ENCODE measurements at places on chromosomes 2 and 18.

- DNase-seq, result no peak
These were observed 1218.8 kb upstream of the LRRTM1 start for GRCh38 chr2:81523344-81523743.

DNA sequence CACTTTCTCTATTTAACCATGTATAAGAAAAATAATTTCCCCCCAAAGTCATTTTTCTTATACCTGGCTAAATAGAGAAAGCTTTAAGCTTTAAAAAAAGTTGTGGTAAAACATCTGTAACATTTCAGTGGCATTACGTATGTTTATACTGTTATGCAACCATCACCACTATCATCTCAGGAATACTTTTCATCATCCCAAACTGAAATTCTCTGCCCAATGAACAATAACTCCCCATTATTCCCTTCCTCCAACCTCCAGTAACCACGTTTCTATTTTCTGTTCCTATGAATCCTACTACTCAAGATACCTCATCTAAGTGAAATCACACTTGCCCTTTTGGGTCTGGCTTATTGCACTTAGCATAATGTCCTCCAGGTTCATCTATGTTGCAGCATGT, 1.7 kb upstream of the SLC3A1 start:
- no peak for DNase-seq

GRCh38 chr2:163990541-163990940, 254.7 kb upstream of the FIGN start:
- no peak for DNase-seq

GRCh38 chr2:21025690-21026478, 18.0 kb downstream of the APOB start:
- DNase-seq, result no peak

DNA sequence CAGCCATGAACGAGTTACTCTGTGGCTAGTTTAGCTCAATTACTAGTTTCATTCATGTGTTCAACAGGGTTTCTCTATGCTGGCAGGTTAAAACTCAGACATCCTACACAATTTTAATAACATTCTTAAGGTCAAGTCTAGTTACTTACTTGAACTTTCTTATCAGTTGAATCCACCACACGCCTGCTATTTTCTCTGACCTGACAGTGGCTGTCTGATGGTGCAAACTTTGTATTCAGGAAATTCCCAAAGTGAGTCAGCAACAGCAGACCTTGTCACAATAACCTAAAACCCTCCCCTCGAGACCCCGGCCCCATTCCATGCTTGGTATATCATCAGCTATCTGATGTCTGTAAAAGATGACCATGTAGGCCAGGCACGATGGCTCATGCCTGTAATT, 20.8 kb upstream of the CIDEA start:
- no peak for DNase-seq

DNA sequence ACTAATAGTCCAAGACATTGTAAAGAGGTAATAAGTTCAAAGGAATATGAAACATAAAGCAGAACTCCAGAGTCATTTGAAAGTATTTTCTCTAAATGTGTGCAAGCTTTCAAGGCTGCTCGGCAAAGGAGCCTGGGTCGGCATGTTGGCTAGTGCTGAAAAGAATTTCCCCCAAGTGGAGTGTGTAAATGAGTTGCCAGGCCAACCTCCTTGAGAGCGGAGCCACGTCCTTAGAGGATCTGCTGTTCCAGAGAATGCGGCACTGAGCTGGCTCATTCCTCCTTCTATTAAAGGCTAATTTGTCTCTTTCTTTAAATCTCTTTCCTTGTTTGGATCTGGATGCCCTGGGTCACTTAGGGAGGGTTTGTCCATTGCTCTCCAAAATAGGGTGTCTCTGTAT, 127.5 kb downstream of the RDH14 start:
- DNase-seq, result no peak

DNA sequence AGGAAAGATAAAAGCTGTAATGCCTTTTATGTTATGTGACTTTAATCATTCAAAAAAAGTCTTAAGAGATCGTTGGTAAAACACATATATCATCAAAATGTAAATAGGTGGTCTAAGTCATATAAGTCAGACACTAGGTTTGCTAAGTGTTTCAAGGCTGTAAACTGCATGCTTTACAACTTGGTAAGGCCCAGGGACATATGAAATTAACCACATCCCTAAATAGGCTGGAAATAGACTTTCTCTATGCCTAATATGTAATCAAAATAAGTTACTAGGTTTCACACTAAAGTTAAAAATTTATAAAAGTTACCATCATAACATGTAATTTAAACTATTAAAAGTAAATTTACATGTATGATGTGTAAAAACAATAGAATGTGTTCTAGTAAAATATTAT, 946.3 kb upstream of the LRATD1 start:
- no peak for DNase-seq

- no peak for DNase-seq
These were observed 360.9 kb upstream of the SALL3 start for GRCh38 chr18:78618726-78619125.

DNA sequence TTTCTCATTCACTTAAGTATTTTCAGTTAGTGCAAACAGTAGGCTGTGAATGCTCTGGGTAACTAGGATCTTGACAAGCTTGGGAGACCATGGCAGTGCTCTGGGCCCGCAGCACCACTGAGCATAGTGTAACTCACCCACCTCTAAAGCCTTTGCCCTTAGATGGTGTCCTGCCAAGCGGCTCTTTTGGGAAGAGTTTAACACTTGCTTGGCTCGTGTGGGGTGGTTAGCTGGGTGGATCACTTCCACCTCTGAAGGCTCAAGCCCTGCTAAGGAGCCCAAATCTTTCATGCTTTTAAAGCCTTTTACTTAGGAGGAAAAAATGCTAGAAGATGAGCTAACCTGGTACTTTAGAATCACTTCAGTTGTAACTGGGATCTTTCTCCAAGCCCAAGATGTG, 33.9 kb downstream of the PTPN18 start:
- DNase-seq, result no peak

DNA sequence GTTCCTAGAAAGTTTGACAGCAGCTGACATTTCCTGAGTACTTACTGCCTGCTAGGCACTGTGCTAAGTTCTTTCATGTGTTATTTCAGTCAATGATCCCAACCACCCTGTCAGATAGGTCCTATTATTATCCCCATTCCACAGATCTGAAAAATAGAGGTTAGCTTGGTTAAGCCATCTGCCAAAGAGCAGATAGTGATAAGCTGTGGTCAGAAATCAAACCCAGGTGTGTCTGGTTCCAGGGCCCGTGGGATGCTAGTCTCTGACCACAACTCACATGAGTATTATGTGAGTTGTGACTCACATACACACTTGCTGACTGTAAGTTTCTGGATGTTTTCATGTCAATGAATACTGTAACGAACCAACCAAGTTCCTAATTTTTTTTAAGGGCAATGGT, 132.0 kb upstream of the APCDD1 start:
- DNase-seq, result no peak

GRCh38 chr2:120441744-120442471, 96.0 kb downstream of the INHBB start:
- no peak for DNase-seq

- no peak for DNase-seq
These were observed 443.5 kb upstream of the SLC14A2 start for GRCh38 chr18:45171679-45172191.

GRCh38 chr2:88638123-88638650, 10.9 kb upstream of the EIF2AK3 start:
- no peak for DNase-seq

DNA sequence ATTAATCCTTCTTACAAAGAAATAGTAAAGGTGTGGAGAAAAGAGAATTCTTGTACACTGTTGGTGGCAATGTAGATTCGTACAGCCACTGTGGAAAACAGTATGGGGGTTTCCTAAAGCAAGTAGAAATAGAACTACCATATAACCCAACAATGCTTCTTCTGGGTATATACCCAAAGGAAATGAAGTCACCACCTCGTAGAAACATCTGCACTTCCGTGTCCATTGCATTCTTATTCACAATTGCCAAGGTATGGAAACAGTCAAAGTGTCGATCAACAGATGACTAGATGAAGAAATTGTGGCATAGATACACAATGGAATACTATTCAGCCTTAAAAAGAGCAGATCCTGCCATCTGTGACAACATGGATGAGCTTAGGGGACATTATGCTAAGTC, 93.4 kb upstream of the TGIF1 start:
- no peak for DNase-seq

DNA sequence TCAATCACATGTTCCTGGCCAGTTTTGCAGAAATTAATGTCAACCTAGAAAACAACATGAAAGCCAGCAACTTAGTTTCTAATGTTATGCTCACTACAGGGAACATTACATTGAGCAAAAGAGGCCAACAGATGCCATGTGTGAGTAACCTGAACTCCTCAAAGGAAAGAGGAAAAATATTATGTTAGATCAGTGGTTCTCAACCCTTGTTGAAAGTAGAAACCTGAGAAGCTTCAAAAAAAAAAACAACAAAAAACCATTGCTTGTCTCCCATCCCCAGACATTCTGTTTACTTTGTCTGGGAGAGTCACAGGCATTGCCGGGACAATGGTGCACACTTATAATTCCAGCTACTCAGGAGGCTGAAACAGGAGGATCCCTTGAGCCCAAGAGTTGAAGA, 57.7 kb downstream of the METTL4 start:
- DNase-seq, result no peak

DNA sequence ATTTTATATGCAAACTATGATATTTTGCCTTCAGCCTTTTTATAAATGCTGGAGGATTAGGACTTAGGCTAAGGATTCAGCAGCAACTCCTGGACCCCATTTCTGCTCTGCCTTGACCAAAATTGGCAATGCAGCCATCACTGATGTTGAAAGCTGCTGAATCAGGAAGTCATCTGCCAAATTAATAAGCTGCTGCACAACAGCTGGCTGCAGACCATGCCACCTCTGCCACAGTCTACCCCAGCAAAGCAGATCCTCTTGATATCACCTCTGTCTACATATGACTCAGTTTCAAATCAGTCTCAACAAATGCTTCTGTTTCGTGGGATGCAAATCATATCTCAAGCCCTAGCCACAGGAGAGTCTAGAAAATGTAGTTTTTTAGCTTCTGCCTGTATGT, 7.1 kb upstream of the SOS1 start:
- DNase-seq, result no peak

DNA sequence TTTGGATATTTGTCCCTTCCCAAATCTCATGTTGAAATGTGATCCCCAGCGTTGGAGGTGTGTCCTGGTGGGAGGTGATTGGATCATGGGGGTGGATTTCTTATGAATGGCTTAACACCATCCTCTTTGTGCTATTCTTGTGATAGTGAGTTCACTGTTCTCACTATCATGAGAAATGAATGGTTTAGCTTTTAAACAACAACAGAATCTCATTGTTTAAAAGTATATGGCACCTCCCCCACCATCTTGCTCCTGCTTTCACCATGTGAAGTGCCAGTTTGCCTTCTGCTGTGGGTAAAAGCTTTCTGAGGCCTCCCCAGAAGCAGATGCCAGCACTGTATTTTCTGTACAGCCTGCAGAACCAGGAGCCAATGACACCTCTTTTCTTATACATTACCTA, 38.1 kb downstream of the KIAA1328 start:
- no peak for DNase-seq

DNA sequence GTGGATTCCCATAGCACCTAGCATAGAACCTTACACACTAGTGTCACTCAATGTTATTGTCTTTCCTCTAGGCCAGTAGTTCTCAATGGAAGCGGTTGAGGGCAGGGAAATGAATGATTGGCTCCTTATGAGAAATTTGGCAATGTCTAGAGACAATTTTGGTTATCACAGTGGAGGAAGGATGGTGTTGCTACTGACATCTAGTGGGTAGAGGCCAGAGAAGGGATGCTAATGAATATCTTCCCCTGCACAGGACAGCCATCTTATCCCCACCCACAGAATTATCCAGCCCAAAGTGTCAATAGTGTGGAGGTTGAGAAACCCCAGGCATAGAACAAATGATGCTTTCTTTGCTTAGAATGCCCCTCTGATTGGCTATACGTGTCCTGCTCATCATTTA, 15.8 kb downstream of the C18orf63 start:
- DNase-seq, result no peak

DNA sequence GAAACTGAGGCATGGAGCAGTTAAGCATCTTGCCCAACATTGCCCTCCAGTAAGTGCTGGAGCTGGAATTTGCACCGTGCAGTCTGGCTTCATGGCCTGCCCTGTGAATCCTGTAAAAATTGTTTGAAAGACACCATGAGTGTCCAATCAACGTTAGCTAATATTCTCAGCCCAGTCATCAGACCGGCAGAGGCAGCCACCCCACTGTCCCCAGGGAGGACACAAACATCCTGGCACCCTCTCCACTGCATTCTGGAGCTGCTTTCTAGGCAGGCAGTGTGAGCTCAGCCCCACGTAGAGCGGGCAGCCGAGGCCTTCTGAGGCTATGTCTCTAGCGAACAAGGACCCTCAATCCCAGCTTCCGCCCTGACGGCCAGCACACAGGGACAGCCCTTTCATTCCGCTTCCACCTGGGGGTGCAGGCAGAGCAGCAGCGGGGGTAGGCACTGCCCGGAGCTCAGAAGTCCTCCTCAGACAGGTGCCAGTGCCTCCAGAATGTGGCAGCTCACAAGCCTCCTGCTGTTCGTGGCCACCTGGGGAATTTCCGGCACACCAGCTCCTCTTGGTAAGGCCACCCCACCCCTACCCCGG, 1.3 kb downstream of the PROC start:
- no peak for DNase-seq

GRCh38 chr2:151973013-151973900, 125.6 kb downstream of the CACNB4 start:
- DNase-seq, result no peak

- DNase-seq, result no peak
These were observed 11.0 kb downstream of the MAP3K20 start for GRCh38 chr2:173086518-173087213.

DNA sequence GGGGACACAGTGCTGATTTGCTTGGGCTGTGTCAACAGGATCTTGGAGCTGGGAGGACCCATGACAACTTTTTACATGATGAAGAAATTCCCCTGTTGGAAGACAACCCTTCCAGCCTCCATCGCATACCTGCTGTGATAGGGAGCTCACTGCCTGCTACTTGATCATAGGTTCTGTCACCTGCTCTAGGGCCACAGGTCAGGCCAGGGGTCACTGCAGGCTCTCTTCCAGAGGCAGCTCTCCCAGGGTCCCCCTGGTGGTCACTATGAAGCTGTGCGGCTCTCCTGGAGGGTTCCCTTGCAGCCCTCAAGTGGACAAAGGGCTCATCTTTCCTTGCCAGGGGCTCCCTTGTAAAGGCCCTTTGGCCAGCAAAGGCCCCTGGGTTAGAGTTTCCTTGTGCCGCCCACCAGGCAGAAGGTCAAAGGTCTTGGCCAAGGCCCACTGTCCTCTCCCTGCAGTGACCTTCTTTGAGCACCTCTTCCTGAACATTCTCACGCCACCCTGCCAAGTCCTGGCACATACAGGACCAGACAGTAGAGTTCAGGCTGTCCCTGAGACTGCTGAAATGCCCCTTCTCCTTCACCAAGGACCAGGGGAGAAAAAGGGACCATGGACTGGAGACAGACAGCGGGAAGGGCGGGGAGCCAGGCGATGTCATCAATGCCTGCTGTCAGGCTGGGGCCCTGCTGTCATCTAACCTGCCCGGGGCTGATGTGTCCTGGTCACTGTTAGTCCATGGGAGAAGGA, 345.1 kb downstream of the DYSF start:
- DNase-seq, result no peak

- DNase-seq, result no peak
These were observed 105.8 kb upstream of the LYPD6 start for GRCh38 chr2:149224543-149224942.

GRCh38 chr2:215607766-215608165, 171.9 kb upstream of the FN1 start:
- DNase-seq, result no peak

GRCh38 chr2:225763711-225764110, 364.2 kb downstream of the NYAP2 start:
- no peak for DNase-seq

GRCh38 chr2:226733927-226734564, 65.6 kb downstream of the IRS1 start:
- no peak for DNase-seq

GRCh38 chr2:237629739-237630138, 2.4 kb downstream of the LRRFIP1 start:
- no peak for DNase-seq

All from T-helper 1 cell (primary cell).